ENCODE measurements at places on chromosomes 4 and X.

DNA sequence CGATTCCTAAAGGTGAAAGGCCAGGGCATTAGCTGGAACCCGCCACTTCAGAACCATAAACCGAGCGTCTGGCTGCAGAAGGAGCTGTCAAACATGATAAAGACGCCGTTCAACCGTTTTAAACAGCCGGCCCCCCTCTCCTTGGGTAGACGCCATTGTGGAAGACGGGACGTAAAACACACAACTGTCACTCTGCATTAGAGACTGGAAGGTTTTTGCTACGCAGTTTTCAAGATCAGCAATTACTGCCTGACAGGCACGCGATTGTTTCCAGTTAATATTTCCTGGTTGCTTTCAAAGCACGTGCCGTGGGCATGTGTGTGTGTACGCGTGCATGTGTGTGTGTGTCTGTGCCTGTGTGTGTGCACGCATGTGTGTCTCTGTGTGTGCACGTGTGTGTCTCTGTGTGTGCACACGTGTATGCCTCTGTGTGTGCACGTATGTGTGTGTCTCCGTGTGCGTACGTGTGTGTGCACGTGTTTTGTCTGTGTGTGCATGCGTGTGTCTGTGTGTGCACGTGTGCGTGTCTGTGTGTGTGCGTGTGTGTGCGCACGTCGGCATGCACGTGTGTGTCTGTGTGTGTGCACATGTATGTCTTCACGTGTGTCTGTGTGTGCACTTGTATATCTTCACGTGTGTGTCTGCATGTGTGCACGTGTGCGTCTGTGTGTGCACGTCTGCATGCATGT, 48.8 kb downstream of the SHOX start:
- DNase-seq: no peak

GRCh38 chr4:75142382-75142781, 209.5 kb downstream of the PARM1 start:
- no peak for DNase-seq

- DNase-seq: no peak
Measured at GRCh38 chrX:51975811-51976210, 82.4 kb downstream of the MAGED1 start.

- no peak for DNase-seq
Measured at GRCh38 chr4:143207555-143207954, 22.8 kb downstream of the USP38 start.

GRCh38 chr4:153151535-153152455, 52.4 kb upstream of the TRIM2 start:
- peak; percentile 89 for DNase-seq

DNA sequence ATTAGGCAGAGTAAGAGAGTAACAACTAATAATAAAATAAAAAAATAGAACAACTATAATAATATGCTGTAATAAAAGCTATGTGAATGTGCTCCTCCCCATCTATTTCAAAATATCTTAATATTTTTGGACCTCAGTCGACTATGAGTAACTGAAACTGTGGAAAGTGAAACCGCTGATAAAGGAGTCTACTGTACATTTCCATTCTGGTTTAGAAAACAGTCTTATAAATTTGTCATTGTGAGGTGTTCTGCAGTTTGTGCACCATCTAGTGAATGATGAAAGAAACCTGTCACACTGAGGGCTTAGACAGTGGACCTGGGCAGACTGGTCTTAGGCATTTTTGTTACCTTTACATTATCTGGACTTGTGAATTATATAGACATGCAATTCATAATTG, 42.0 kb downstream of the TMEM150C start:
- DNase-seq: no peak
